ENCODE measurements at places on chromosomes 12 and 14. TPM values are rescaled to one million over a fixed set of nuclear protein-coding genes. Genes with fewer than 3 reads are reported as not detected.

- peak overlapping the region; percentile 90 for H3K4me3 ChIP-seq
- no peak overlapping the region for H3K27ac ChIP-seq
- H3K36me3 ChIP-seq: peaks cover 18% of the 10 kb centered on the region
- peaks cover 3% of the 10 kb centered on the region for H3K4me1 ChIP-seq
Measured at GRCh38 chr12:22332202-22332601, 2.3 kb downstream of the ST8SIA1 start.

Gene KERA
- not detected for total RNA-seq

Gene C1QL4
- 0.38 TPM for total RNA-seq

DNA sequence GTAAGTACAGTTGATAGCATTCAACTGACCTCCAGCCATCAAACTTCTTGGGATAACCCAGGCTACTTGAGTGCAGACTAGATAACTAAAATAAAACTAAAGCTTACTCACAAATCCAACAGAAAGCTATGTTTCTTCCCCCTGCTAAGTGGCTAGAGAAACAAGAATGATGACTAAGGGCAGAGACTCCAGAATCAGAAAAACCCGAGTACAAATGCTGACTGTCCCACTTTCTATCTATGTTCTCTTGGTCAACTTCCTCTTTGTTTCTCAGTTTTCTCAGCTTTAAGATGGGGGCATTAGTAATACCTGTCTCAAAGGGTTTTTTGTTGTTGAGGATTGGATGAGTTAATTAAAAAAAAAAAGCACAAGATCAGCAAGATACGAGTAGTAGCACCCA is 6.1 kb upstream of the NUAK1 start:
- DNase-seq: peak; percentile 28
- no peaks in the 10 kb centered on the region for H3K36me3 ChIP-seq
- peaks cover 5% of the 10 kb centered on the region for H3K4me1 ChIP-seq
- H3K27ac ChIP-seq: no peak overlapping the region
- H3K27me3 ChIP-seq: no peaks in the 10 kb centered on the region

- H3K36me3 ChIP-seq: no peaks in the 10 kb centered on the region
- no peaks in the 10 kb centered on the region for H3K4me1 ChIP-seq
- peak overlapping the region; percentile 58 for H3K27ac ChIP-seq
- peaks cover 38% of the 10 kb centered on the region for H3K27me3 ChIP-seq
Measured at GRCh38 chr12:84910549-84911241, 1.9 kb downstream of the SLC6A15 start.

- no peaks in the 10 kb centered on the region for H3K4me1 ChIP-seq
- no peak overlapping the region for H3K4me3 ChIP-seq
- H3K27me3 ChIP-seq: peaks cover 17% of the 10 kb centered on the region
- peak; percentile 98 for DNase-seq
- no peaks in the 10 kb centered on the region for H3K36me3 ChIP-seq
- H3K27ac ChIP-seq: no peak overlapping the region
Measured at GRCh38 chr12:54370171-54370730, 6.0 kb upstream of the GPR84 start.

Gene ELK3
- 18.1 TPM for total RNA-seq

DNA sequence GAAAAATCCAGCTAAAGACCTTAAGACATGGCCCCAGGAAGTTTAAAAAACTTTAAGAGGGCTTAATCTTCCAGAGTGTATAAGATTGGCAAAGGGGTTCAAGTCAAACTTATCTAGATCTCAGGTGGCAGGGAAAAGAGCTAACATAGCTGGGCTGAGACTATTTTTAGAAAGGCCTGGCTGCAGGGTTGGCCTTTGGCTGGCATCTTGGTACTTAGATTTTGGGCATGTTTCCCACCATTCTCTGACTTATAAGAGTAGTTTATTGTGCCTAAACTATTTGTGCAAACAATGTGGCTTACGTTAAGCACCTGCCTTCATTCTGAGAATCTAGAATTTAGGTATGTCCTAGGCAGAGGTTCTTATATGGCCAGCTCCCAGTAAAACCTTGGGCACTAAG is 214.0 kb upstream of the MIS18BP1 start:
- H3K4me3 ChIP-seq: no peak overlapping the region
- no peak overlapping the region for H3K27ac ChIP-seq
- no peak for DNase-seq

GRCh38 chr12:88325076-88325815 is 183.1 kb downstream of the TMTC3 start:
- no peak for DNase-seq
- no peak overlapping the region for H3K4me3 ChIP-seq
- H3K27ac ChIP-seq: no peak overlapping the region
- H3K4me1 ChIP-seq: no peaks in the 10 kb centered on the region
- no peaks in the 10 kb centered on the region for H3K36me3 ChIP-seq
- H3K27me3 ChIP-seq: no peaks in the 10 kb centered on the region

Gene CLEC4A
- not detected for total RNA-seq

DNA sequence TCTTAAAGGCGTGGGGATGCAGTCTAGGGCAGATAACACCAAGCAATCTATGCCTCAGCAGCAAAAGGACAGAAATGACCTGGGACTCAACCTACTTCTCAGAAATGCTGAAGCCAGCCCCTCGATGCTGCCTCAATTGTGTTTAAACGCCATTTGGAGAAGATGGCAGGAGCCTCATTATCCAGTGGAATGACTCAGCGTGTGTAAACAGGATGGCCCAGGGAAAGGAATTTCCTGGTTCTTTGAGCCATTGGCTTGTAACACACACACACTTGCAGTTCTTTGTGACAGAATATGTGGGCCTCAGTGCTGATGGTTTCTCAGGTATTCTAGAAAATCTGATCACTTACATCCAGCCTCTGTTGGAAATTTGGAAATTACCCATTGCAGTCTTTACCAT is 154.3 kb downstream of the NTF3 start:
- H3K27me3 ChIP-seq: no peaks in the 10 kb centered on the region
- no peak for DNase-seq
- peaks cover 16% of the 10 kb centered on the region for H3K4me1 ChIP-seq
- no peak overlapping the region for H3K27ac ChIP-seq
- no peaks in the 10 kb centered on the region for H3K36me3 ChIP-seq

- no peaks in the 10 kb centered on the region for H3K4me1 ChIP-seq
- no peak for DNase-seq
- no peak overlapping the region for H3K4me3 ChIP-seq
- peak overlapping the region; percentile 97 for H3K27ac ChIP-seq
Measured at GRCh38 chr14:103594265-103594664, 31.5 kb downstream of the COA8 start.

Gene TCHP
- 30.3 TPM for total RNA-seq

GRCh38 chr12:89597210-89597609 is 71.4 kb upstream of the POC1B start:
- H3K4me1 ChIP-seq: peaks cover 10% of the 10 kb centered on the region
- no peak overlapping the region for H3K27ac ChIP-seq
- no peak overlapping the region for H3K4me3 ChIP-seq
- H3K27me3 ChIP-seq: no peaks in the 10 kb centered on the region
- peaks cover 66% of the 10 kb centered on the region for H3K36me3 ChIP-seq

- no peaks in the 10 kb centered on the region for H3K27me3 ChIP-seq
- H3K27ac ChIP-seq: no peak overlapping the region
- DNase-seq: no peak
- no peak overlapping the region for H3K4me3 ChIP-seq
- no peaks in the 10 kb centered on the region for H3K4me1 ChIP-seq
Measured at GRCh38 chr14:82635915-82636314, 1102.3 kb upstream of the SEL1L start.

Gene KRT75
- total RNA-seq: not detected

DNA sequence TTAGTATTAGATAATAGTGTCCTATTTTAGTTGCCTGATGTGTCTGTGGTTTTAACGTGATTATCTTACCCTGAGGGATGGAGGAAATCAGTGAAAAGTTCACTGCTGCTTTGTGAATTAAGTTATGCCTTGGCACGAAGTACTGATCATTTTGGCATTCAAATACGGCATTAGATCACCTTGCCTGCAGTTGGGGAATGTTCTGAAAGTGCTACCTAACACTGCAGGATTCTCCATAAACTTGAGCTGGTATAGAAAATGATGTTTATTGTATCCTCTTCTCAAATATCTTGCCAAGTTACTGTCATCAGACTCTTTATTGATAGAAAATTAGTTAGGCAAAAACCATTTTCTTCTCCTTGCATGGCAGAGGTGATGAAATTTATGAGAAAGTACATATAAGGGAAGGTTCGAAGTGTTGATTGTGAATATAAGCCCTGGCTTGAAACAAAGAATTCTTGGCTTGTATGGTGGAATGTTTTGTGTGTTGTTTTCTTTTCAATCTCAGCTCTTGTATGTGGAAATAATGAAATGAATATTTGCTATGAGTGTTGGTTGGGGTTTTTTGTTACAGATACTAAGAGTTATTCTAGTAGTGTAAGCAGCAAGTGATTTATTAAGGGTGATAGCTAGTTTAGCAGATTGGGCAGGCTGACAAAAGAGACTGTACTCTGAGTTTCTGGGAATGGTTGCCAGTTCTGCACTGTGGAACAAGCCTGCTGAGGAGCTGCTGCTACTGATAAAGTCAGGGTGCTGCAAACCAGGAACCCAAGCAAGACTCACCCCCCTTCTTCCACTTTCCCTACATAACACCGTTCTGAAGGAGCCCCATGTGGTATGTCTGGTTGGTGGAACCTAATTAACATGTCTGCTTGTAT is 448.3 kb downstream of the PCNX1 start:
- H3K4me1 ChIP-seq: peaks cover 4% of the 10 kb centered on the region
- no peaks in the 10 kb centered on the region for H3K27me3 ChIP-seq
- DNase-seq: no peak
- no peak overlapping the region for H3K4me3 ChIP-seq
- H3K36me3 ChIP-seq: peaks cover 6% of the 10 kb centered on the region
- H3K27ac ChIP-seq: no peak overlapping the region

All from endodermal cell (in vitro differentiated cells).